ENCODE measurements at places on chromosomes 2 and 18. TPM values are rescaled to one million over a fixed set of nuclear protein-coding genes. Genes with fewer than 3 reads are reported as not detected.

DNA sequence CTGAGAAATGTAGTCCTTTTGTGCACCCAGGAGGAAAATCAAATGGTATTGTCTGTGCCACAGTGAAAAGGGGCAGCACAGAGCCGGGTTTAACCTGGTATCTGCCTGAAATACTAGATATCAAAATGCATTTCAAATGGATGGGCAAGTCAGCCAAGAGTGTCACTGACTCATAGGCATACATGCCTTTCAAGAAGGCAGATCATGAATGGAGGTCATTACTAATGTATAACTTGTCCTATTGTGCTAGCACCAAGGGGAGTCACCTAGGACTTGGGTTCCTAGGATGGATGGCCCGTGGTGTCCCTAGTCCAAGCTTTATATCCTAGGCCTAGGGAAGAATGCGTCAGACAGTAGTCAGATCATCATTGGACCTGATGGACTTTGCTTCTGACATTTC lies 49.9 kb downstream of the TCF7L1 start:
- DNase-seq = no peak

Gene MBOAT2
- 2.0 TPM for total RNA-seq

DNA sequence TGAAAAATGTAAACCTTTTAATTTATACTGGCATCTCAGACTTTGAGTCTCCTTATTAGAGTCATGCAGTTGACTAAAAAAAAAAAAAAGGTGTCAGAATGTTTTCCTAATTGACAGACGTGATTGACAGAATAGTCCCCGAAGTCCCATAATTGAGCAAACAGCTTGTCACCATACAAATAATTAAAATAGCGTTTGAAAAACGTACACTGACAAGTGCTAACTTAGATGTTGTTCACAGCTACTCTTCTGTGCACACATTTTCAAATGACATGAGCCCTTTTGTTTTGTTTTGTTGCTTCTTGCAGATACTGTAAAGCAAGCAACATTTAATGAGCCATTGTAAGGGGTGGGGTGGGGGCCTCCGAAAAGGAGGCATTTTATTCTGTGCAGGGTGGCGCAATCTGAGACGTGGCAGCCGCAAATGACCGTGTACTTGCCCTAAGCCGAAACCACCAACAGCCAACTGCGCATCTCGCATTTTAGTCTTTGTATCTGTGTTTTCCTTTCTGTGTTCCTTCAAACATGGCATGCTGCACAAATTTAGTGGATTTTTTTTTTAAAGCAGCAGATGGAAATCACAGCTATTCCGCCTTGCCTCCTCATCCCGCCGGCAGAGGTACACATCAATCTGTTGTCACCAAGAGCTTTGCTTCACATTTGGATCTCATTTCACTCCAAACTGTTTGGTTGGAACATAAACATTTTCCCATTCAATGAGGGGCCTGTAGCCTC lies 52.4 kb downstream of the LPIN1 start:
- DNase-seq = no peak

- DNase-seq = no peak
Measured at GRCh38 chr18:3649135-3649632, 199.2 kb downstream of the TGIF1 start.

GRCh38 chr18:35245719-35246317 lies 5.0 kb downstream of the ZNF397 start:
- DNase-seq = no peak

GRCh38 chr18:6441200-6441599 lies 26.5 kb upstream of the L3MBTL4 start:
- no peak for DNase-seq

Data from CD4-positive, alpha-beta T cell (primary cell).